ENCODE measurements at places on chromosomes 1 and 21.

DNA sequence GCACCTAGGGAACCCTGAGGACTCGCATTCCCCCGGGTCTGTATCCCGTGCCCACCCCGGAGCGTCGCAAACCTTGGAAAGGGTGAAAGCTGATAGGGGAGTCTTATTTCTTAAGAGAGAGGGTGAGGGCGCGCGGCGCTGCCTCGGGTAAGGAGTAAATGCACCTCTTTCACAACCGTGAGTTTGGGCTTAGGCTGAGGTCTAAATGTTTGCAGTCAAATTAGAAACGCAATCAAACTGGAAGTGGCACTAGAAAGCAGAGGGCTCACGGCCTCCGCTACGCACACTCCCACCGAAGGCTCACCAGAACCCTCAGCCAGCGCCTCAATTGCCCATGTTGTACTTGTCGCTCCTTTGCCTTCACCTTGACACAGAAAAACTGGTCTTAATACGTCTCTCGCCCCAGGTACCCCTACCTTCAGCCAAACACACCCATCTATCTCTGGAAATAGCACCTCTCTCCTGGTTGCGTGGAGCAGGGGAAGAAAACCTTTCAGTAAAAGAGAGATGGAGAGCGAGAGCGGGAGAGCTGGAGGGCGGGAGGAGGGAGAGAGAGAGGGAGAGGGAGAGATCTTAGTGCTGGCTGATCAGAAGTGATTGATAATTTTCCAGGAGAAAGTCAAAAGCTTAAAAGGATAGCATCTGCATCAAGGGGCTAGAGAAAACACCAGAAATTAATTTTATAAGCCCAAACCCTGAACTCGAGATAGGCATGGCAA is 1.7 kb upstream of the HLX start:
- DNase-seq = no peak

GRCh38 chr1:99992044-99992722 is 22.4 kb downstream of the SLC35A3 start:
- no peak for DNase-seq

- no peak for DNase-seq
These were observed 3.3 kb downstream of the CASZ1 start for GRCh38 chr1:10793129-10793651.

DNA sequence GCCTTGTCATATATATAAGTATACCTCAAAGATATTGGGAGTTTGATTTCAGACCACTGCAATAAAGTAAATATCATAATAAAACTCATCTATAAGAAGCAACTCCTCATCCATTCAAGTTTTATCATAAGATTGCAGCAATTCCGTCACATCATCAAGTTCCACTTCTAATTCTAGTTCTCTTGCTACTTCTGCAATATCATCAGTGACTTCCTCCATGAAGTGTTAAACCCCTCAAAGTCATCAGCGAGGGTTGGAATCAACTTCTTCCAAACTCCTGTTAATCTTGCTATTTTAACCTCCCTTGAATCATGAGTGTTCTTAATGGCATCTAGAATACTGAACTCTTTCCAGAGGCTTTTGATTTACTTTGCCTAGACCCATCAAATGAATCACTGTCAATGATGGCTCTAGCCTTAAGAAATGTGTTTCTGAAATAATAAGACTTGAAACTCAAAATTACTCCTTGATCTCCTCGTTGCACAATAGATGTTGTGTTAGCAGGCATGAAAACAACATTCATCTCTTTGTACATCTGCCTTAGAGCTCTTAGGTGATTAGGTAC is 88.3 kb downstream of the RPE65 start:
- no peak for DNase-seq

DNA sequence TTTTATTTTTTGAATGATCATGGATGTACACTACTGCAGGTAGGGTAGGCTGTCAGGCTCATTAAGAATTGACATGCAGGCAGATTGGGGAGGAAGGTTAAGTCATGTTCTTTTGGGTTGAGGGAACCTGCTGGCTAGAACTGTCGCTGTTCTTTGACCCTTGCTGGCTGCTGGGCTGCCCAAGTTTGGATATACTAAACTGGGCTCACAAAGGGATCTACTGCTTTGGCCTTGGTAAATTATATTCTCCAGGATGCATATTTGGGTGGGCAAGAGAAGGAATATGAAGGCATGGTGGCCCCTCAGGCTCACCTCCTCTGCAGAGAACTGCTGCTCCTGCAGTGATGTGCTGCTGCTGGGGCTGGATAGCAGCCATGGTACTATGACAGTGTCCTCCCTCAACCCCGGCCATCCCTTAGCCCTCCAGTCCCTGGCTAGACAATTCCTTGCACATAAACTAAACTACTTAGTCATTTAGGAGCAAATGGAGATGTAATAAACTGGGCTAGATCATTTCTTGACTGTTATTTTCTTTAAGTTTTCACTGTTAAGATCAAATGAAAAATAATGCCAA is 6.1 kb downstream of the ATP1A1 start:
- no peak for DNase-seq

DNA sequence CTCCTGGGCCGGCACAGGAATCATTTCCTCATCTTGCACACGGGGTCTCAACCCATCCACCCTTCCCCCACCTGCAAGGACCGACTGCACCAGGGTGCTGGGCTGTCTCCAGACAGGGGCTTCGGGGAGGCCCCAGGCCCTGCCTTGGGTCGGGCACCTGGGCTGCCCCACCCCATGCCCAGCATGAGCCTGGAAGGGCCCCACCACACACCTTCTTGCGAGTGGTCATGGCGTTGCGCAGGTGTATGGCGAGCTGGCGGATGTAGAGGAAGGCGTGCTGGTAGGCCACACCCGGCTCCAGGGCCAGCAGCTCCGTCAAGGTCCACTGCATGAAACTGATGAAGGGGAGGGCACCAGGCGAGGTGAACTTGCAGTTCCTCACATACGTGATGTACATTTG is 6.9 kb downstream of the NOC2L start:
- DNase-seq = no peak

DNA sequence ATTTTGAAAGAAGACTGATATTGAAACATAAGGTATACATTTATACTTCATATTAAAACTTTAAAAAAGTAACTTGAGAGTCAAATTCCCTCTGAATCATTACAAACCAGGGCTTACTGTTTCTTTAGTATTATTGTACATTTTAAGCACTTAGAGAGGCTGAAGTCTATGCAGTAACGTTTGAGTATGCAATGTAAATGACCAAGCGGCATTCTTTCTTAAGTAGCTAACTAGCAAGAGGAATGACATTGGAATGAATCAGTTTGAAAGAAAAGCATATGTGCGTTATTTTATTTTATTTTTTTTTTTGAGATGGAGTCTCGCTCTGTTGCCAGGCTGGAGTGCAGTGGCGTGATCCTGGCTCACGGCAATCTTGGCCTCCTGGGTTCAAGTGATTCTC is 24.3 kb downstream of the WNT2B start:
- DNase-seq = no peak

GRCh38 chr21:46187261-46187660 is 3.0 kb upstream of the SPATC1L start:
- no peak for DNase-seq

- DNase-seq = no peak
These were observed 117.3 kb upstream of the IRF2BP2 start for GRCh38 chr1:234727018-234727940.

- no peak for DNase-seq
These were observed 4.9 kb downstream of the SKI start for GRCh38 chr1:2232916-2233438.

DNA sequence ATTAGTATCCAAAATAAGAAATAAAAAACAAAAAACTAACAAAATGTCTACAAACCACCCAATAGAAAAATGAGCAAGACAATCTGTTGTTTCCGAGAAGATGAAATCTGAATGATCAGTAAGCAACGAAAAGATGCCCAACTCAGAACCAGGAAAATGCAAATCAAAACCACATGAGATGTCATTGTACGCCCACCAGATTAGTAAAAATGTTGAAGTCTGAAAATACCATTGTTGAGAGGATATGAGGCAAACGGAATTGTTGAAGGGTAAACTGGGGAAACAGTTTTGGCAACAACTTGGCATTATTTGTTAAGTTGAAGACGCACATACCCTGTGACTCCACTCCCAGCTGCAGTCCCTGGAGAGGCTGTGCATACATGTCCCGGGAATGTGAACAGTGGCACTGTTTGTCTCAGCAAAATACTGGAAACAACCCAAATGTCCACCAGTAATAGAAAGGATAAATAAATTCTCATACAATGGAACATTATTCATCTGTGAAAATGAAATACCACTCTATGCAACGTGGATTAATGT is 10.6 kb downstream of the ZBTB17 start:
- DNase-seq = no peak

DNA sequence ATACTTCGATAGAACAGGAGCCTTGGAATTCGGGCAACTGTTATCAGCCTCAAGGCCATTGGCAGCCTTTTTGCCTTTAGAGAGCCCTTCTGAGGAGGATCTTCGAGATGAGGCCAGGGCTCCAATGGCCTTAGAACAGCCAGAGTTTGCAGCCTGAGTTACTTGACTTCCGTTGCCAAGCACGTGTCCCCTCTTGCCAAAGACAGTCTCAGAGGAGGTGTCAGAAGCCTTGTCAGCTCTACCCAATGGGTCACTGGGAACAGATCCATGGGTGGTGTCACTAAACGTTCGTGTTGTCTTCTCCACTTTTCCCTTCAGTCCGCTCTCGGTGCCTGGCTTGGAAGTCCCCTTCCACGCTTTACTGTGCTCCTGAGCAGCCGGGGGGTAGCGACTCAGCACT is 73.2 kb downstream of the KDM1A start:
- DNase-seq = no peak

GRCh38 chr1:44505210-44505993 is 100.3 kb downstream of the RNF220 start:
- DNase-seq = no peak

DNA sequence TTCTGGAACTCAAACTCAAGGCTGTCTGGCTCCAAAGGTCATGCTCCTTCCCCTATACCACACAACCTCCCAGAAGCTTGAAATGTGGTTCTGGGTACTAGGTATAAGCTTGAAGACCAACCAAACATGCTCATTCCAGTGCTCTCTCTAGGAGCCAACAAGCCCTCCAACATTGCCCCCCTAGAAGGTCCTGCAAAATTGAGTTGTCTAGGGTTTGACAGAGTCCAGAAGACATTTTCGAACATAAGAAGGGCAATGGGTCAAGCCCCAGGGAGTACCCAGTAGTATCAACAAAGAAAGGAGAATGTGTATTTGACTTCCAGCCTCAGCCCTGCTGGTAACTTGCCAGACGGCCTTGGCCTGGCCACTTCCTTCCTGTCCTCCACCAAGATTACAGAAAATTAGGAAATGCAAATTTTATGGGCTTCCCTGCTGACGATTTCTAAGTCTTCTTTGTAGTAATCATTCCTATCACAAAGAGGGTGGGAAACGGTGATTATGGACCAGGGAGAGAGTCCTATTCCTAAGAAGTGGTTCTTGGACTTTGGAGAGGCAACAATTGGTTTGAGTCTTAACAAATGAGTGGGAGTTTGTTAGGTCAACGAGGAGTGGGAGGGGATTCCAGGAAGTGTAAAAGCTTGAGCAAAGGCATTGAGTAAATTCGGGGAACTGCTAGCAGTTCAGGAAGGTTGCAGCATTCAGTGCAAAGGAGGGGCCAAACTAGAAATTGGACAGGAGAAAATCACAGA is 18.7 kb upstream of the SLAMF1 start:
- DNase-seq = no peak

DNA sequence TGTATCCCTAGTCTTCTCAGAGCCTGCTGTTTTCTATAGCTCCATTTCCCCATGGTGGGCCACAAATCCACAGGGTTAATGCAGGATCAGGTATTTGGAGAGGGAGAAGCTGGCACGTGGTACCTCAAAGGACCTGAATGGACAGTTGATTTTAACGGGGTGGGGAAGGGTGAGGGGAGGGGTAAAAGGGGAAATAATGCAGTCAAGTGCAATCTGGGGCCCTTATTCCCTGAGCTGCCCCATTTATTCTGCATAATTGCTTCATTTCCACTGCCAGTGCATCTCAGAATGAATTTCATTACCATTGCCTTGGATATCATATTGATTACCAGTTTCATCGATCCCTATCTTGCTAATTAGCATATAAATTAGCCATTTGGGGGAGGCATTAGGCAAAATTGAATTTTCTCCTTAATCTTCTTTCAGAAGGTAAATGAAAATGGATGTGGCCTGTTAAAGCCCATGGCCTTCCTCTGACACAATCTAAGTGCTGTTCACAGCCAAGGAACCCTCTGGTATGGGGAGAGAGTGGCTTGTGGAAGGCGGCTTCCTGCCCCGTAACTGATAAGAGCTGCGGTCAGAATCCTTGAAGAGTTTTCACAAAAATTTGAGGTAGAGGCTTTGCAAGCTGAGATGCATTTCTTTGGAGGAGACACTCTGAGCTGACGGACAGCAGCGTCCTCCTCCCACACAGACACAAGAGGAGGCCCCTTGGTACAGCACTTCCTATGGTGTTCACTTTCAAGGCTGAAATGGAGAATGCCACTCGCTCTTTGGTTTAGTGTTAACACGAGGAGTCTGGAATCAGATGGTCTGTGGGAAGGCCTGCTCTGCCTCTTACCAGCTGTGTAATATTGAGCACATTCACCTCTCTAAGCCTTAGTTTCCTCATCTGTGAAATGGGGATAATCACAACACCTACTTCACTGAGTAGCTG is 34.4 kb downstream of the PHC2 start:
- DNase-seq = no peak

GRCh38 chr1:190511554-190511953 is 33.9 kb upstream of the BRINP3 start:
- no peak for DNase-seq

DNA sequence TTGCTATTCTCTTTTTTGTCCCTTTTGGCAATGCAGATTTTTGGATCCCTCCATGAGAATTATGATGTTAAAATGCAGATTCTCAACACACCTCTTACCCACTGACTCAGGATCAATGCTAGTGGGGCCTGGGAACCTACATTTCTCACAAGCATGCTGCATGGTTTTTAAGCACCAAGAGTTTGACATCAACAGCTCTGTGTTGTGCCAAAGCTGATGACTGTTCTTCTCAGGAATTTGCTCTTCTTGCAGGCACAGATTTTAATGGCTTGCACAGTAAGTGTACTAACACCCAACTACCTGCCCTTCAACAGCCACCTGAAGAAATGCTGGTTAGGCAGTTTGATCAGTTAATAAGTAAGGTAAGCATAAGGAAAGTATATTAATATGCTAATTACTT is 468.7 kb downstream of the PTBP2 start:
- no peak for DNase-seq

GRCh38 chr1:211474451-211474850 is 17.5 kb downstream of the RD3 start:
- DNase-seq = no peak

- no peak for DNase-seq
These were observed 25.1 kb upstream of the DNAJC6 start for GRCh38 chr1:65284229-65284628.

Measured in stimulated activated CD4-positive, alpha-beta T cell treated with anti-CD3 and anti-CD28 coated beads, Interleukin-4, amount 100 ng/mL, for 1 hour (primary cell).